ENCODE measurements at places on chromosomes 12 and 14. TPM values are rescaled to one million over a fixed set of nuclear protein-coding genes. Genes with fewer than 3 reads are reported as not detected.
A peak's percentile ranks its signal among the peaks of the same experiment; 100 is the strongest.

The MFAP5 gene
- total RNA-seq: not detected

The CLEC1B gene
- total RNA-seq: not detected

The LRP6 gene
- total RNA-seq: 22.0 TPM

The AQP5 gene
- 0.72 TPM for total RNA-seq

The ASIC1 gene
- total RNA-seq: 13.5 TPM

The NEUROD4 gene
- not detected for total RNA-seq

DNA sequence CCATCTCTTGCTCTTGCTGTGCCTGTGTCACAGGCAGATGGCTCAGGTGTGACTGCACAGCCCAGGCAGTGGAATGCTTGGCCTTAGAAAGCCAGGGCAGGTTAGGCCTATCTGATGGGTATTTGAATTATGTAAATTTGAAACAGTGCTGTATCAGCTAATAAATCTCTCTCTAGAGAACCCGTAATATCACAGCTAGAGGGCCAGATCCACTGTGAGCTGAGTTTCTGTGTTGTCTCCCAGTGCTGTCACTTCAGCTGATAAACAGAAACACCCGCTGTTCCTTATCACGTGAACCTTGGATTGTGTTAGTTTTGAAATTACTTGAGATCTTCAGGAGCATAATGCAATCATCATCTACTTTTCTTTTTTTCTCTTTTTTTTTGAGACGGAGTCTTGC is 21.5 kb upstream of the ALDH2 start:
- H3K4me3 ChIP-seq: no peak overlapping the region
- peaks cover 4% of the 10 kb centered on the region for H3K36me3 ChIP-seq
- H3K4me1 ChIP-seq: no peaks in the 10 kb centered on the region
- DNase-seq: no peak

DNA sequence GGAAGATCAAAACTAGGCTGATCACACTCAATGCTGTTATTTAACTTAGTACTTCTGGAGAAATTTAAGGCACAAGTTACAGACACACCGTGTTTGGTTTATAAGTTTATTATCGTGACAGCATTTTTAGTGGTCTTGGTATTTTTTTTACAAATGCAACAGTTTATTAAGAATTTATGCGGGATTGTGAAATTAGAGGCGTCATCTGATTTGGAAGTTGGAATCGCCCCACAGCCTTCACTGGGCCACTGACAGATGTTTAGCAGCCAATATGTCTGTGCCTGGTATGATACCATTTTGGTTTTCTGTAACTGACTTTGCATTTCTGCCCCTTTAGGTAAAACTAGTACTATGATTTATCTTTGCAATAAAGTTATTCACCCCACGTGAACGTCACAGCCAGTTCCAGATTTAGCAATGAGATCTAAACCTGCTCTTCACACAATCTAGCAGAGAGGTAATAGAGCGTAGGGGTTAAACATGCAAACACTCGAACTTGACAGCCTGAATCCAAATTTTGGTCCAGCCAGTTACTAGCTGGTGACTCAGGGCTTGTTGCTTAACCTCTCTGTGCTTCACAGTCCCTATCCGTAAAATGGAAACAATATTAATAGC is 73.2 kb upstream of the SSTR1 start:
- H3K27me3 ChIP-seq: no peaks in the 10 kb centered on the region
- no peak for DNase-seq
- no peak overlapping the region for H3K27ac ChIP-seq
- no peaks in the 10 kb centered on the region for H3K36me3 ChIP-seq
- no peak overlapping the region for H3K4me3 ChIP-seq
- H3K4me1 ChIP-seq: no peaks in the 10 kb centered on the region

- no peaks in the 10 kb centered on the region for H3K4me1 ChIP-seq
- H3K4me3 ChIP-seq: peak overlapping the region; percentile 2
- no peak overlapping the region for H3K27ac ChIP-seq
- no peaks in the 10 kb centered on the region for H3K27me3 ChIP-seq
Observed at GRCh38 chr12:48795550-48796455, 6.9 kb upstream of the ADCY6 start.

Data from Panc1 (cell line).